ENCODE measurements at places on chromosomes 1 and 21. TPM values are rescaled to one million over a fixed set of nuclear protein-coding genes. Genes with fewer than 3 reads are reported as not detected.
A peak's percentile ranks its signal among the peaks of the same experiment; 100 is the strongest.

DNA sequence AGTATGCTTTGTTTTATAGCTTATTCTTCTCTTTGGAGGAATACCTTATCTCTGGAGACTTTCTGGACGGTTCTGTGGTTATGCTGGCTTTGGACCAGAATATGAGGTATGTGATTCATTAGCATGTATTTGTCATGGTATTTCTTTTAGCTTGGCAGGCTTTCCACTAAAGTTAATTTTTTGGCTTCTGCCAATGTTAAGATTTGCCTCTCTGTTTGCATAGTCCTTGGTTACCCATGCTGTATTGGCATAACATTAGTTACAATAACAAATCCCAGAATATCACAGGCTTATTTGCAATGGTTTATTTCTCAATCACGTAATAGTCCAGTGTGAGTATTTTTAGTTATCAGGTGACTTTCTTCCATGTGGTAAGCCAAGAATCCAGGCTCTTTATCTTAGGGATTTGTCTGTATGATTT, 9.7 kb downstream of the ZMPSTE24 start:
- peak; percentile 77 for DNase-seq

DNA sequence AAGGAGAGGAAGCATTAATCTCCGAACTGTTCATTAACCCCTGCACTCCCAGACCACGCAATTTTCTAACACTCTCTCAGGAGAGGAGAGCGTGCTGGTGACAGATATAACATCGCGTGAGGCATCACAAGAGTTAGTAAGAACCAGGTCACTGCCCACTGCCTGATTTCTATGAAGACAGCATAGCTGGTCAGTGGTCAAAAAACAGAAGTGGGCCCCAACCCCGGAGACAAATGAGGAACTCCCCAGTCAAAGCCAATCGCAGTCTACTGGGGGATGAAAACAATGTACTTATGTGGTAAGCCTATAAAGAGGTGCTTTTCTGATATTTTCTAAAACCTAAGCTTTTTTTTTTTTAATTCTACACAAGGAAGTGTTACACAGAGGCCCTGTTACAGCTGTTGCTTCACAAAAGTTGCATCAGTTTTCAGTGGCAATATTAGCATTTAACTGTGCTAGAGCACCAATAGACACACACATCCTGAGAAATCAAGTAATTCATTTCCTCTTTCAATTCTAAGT, 231.8 kb upstream of the IRF2BP2 start:
- peak; percentile 51 for DNase-seq

DNA sequence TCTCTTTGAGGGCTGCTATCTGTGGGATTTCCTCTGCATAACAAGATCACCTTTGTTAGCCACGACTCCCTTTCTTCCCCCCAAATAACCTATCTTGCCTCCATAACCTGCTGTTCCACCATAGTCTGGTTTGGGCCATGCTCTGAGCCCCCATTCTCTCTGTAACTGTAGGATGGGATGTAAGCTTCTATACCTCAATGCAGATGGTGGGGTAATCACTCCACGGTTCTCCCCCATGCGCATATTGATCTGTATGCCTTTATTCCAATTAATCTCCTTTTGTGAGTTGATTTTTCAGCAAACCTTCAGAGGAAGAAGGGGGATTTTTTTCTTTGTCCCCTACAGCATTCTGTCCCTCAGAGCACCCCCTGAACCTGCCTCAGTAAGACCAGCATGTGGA, 170.1 kb upstream of the IRF2BP2 start:
- no peak for DNase-seq

DNA sequence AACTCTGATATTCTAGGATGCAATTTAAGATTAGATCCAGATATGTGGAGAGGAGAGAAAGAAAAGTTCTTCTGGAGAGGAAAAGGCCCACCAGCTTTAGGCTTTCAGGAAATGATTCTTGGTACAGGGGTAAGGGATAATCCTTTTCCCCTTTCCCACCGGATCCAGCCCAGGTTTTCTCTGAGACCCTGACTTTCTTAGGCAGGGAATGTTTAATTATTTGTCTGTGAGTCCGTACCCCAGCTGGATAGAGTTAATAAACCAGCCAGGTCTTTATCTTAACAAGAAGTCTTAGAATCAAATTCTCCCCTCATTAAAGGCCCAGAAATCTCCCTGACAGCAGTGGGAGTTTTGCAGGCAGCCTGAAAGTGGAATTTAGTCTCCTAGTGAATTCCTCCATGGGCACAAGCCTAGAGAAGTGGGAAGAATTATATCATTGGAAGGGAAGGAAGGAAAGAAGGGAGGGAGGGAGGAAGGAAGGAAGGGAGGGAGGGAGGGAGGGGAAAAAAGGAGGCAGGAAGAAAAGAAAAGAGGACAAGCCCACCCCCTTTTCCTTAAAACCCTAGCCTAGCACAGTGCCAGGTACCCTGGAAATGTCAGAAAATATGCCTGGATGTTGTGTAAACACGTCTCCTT, 189.0 kb downstream of the PLPP3 start:
- DNase-seq: no peak

GRCh38 chr1:207946756-207947155, 35.8 kb upstream of the CD34 start:
- no peak for DNase-seq

DNA sequence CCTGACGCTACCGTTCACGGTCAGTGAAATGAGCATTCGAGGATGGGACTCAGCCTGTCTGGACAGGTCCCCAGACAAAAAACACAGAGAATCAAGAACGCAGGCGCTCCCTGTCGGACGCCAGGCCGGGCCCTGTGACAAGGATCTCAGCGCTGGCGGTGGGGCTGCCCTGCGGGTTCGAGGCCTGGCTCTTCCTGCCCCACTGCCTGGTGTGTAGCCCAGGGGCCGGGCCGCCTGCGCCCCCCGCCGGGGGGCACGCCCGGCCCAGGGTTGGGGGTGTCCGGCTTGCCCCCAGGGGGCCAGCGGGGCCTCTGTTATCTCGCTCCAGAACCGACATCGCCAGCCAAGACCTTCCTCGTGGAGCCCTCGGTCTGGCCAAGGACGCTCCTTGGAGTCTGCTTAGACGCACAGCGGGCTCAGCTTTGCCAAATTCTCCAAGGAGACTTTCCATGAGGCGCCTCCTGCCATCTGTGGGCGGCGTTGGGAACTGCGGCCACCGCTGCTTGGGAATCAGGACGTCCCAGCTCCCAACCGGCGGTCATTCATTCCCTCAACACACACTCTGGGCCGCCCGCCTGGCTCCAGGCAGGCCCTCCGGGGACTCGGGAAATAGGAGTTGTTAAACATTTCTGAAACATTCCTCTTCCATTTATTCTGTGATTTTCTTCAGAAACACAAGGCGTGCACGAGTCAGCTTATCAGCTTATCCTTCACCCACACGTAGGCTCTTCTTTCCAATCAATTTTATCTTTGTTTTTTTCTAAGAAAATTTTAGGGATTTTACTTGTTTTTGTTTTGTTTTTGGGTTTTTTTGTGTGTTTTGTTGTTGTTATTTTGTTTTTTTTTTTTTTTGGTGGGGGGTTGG, 11.3 kb upstream of the RIPK4 start:
- peak; percentile 89 for DNase-seq

DNA sequence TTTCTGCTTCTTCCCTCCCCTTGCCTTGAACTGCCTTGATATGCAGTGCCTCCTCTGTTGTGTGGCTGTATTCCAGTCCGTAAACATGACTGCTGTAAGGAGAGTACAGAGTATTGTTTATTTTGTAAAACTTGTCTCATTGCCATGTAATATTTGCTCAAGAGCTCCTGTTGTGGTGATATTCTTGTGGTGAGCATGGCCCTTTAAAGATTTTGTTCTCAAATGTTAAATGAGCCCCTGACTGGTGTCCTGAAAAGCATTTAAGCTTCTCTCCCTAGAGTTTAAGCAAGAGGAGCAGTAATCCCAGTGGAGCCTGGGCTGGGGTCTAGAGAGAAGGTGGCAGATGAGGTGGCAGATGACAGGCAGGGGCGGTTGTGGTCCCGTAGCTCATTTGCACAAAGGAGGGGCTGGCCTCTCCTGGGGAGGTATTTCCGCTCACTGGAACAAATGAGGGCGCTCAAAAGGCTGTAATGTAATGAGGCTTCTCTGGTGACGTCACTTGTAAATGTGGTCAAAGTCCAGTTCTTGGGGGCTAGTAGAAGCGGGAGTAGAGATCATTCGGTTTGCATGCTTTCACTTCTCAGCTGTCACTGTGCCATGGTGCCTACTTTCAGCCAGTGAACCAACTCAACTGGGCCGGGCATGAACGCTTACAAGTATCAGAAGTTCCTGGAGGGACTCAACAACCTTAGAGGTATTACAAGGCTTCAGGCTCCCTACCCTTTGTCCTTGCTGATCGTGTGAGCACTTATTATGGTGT, 46.0 kb upstream of the MACF1 start:
- DNase-seq: no peak

DNA sequence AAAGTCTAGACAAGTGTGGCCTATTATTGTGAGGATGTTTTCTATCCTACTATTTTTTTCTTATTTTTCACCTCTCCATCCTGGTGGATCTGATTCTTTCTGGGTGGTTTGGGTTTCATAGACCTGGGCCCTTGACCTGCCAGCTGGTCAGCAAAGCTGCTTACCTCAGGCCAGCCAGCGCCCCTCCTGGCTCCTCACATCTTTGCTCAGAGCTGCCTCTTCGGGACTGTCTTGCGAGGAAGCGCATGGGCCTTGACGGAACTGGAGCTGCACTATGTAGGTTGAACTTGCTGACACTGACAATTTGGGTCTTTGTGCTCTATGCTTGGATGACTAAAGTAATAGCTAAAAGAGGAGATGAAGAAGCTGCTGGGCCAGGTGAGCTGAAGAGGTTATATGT, 138.5 kb upstream of the SYT6 start:
- DNase-seq: no peak

DNA sequence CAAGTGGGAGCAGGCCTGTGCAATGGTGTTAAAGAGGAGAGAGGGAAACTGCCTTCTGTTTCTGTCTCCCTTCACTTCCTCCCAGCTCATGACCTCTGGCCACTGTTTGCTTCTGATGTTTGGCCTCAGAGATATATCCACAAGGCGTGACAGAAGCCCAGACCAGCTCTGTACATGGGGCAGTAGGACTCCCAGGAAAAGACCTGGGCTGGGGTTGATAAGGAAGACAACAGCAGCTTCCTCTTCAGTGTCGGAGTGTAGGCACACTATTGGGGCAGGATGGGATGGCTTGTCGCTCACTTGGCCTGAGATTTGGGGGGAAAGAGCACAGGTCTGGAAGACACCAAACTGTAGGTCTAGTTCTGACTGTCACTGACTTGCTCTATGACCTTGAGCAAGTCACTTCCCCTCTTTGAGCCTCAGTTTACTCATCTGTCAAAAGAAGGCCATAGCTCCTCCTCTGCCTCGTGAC, 67.8 kb upstream of the KLHDC7A start:
- DNase-seq: no peak

DNA sequence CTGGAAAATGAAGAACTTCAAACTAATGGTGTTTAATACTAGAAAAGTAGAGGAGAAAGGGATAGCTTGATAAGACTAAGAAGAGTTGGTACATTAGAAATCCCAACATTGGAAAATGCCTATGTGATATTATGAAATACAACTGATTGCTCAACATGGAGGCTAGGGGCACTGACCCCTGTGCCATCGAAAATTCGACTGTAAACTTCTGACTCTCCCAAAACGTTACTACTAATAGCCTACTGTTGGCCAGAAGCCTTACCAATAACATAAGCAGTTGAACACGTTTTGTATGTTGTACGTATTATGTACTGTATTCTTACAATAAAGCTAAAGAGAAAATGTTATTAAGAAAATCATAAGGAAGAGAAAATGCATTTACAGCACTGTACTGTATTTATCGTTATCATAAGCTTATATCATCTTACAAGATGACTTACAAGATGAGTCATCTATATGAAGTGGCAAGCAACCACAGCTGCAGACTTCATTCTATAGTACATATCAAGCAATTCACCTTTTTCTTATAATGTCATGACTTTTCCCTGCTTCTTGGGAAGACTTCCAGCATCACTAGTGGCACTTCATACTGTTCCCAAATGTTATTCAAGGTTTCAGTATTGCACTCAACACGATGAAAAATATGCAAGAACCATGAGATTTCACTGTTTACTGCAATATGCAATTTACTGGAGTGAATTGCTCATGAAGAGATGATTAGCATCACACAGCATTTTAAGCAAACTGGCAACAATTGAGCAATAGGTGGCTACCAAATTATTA, 12.9 kb upstream of the CTSK start:
- DNase-seq: no peak

GRCh38 chr1:160048335-160048734, 16.5 kb upstream of the PIGM start:
- DNase-seq: no peak

- DNase-seq: no peak
These were observed 12.9 kb upstream of the LEMD1 start for GRCh38 chr1:205434738-205435137.

DNA sequence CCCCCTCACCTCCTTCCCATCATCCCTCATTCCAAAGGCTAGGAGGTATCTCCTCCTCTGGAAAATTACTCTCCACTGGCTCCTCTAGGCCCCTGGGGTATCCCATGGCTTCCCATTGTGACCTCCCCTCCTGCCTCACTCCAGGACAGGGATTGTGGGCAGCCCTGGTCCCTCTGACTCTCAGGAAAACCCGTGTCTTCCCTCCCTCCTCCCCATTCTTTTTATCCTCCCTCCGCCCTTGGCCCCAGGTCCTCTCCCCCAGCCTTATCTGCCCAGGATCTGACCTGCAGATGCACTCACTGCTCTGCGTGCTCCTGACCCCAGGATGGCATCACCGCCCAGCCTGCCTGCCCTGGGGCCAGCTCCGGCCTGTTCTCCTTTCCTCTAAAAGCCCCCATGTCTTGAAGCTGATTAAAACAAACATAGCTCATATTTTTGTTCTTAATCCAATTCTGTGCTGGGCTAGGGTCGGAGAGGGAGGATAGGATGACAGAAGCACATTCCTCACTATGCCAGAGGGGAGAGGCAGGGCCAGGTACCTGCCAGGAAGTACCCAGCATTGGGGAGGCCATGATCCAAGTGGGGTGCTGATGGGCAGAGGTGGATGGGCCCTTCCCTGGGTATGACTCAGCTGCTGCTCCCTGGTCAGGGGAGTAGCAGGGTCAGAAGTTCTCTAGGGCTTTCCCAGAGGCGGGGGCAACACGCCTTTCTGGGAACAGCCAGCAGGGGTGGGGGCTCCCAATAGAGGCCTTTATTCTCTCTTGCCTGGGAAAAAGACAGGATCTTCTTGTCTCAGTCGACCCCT, 13.8 kb upstream of the UBL4B start:
- DNase-seq: no peak

DNA sequence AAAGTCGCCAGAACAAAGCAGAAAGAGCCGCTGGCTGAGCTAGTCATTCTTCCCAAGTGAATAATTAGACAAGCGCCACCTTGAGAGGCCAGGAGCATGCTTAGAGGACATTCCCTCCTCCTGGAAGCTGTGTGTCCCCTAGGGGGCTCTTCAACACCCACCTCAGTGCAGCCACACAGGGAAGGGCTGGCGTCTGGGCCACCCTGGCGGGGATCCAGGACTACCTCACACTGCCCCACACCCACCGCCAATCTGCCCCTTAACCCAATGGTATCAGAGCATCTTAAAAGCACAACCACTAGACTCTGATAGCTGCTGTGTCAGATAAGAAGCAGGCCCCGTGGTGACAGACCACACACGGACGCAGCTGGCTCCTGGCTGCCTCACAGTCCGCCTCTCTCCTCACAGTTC, 24.9 kb downstream of the SETD4 start:
- DNase-seq: no peak

The DENND2C gene
- 10.8 TPM for total RNA-seq

The STYXL2 gene
- total RNA-seq: 2.9 TPM

The KCNJ9 gene
- not detected for total RNA-seq

The DIRAS3 gene
- 2.9 TPM for total RNA-seq

The SLC37A1 gene
- total RNA-seq: 4.8 TPM
